Fibroblast of the conjunctiva (primary cell): ENCODE measurements at places on chromosomes 13 and 19.

DNA sequence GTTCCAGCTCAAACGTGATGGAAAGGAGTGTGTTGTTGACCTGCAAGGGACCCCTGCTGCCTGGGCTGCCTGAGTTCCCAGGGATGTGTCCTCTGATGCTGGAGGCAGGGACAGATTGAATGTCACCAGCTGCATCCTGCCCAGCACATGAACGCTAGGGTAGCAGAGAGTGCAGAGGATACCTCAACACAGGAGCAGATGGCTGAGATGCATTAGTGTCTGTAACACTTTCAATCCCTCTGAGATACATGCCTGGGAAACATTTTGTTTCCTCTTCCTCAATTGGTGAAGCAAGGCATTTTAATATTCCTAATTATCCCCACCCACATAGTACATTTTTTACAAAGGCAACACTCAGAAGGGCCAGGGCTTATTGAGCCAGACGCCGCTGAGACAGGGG, 106.4 kb upstream of the UBL3 start:
- no peak for DNase-seq

DNA sequence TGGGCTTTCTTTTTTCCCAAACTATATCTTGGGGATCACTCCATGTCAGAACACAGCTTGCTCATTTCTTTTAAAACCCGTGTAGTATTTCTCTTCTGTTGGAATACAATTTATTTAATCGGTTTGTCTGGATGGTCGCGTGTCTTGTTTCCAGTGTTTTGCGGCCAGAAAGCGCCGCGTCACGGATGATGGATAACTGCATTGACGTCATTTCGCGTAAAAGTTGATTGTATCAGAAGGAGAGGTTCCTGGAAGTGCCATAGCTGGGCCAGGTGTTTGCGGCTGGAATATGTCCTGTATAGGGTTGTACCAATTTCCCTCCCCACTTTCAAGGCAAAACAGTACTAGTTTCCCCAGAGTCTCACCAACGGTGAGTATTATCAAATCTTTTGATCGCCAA, 9.7 kb downstream of the ACTL9 start:
- no peak for DNase-seq

- DNase-seq = no peak
Measured at GRCh38 chr19:14577264-14577663, 5.4 kb upstream of the NDUFB7 start.

DNA sequence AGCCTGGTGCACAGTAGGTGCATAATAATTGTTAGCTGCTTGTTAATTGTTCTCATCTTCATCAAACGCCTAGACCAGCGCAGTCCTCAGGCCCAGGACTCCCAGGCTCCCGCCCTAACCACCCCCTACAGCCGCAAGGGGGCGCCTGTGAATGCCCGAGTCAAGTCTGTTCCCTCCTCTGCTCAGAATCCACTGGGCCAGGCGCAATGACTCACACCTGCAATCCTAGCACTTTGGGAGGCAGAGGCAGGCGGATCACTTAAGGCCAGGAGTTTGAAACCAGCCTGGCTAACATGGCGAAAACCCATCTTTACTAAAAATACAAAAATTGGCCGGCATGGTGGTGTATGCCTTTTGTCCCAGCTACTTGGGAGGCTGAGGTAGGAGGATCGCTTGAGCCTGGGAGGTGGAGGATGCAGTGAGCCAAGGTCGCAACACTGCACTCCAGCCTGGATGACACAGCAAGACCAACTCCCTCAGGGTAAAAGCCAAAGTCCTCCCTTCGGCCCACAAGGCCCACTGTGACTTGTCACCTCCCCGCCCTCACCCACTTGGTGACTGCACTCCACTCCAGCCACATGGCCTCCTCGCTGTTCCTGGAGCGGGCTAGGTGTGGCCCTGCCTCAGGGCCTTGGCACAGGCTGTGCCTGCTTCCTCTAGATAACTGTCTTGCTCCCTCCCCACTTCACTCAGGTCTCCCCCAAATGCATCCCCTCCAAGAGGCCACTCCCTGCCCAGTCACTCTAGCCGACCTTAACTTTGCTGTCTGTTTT, 9.1 kb downstream of the ZNF653 start:
- DNase-seq = peak; percentile 75

GRCh38 chr13:51717786-51718398, 86.1 kb downstream of the DHRS12 start:
- DNase-seq = peak; percentile 31

DNA sequence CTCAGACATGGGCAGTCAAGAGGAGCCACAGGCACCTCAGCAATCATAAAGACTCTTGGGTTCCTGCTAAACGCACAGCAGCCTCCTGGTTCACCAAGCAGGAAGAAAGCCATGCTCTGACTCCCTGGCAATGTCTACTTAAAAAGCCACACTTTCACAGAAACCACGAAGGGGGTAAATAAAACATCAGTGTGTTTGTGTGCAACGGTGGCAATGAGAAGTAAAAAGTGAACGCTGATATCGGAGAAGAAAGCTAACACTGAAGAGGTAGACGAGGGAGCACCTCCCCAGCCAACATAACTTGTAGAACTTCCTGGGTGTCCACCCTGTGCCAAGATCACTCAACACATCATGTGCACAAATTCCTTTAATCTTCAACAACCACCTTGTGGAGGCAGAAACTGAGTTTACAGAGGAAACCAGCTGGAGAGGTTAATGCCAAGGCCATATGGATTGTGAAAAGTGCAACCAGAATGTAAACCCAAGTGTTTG, 30.2 kb downstream of the HSPH1 start:
- no peak for DNase-seq

GRCh38 chr19:41319500-41320184, 9.7 kb downstream of the CCDC97 start:
- no peak for DNase-seq

- DNase-seq = no peak
Measured at GRCh38 chr13:98722958-98723357, 29.5 kb downstream of the SLC15A1 start.

- no peak for DNase-seq
Measured at GRCh38 chr13:80265348-80265747, 75.6 kb downstream of the SPRY2 start.

- DNase-seq = no peak
Measured at GRCh38 chr19:38900743-38901190, 998 bp downstream of the NFKBIB start.

GRCh38 chr13:102935896-102936321, 90.1 kb downstream of the ERCC5 start:
- DNase-seq = no peak

DNA sequence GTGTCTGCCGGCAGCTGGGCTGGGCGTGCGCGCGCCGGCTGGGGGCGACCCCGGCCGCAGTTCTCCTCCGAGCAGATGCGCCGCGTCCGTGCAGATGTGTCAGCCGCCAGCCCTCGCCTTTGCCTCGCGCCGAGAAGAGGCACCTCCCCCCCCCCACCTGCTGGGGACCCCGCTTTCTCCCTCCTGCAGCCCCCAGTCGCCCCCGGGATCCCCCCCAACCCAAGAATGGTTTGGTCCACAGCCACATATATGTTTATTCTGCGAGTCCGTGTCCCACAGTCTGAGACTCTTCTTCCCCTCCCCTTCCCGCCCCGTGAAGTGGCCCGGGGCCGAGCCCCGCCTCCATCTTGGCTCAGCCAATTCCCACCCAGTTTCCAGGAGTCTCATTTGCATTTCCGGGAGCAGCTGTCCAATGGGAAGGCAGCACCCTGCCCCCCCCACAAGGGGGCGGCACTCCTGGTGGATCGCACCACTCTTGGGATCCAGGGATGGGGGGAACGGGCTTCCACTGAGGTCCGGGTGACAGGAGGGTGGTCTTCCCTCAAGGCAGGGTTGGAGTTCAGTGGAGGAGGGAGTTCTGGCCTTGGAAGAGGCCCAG, 8.6 kb downstream of the ISOC2 start:
- no peak for DNase-seq

DNA sequence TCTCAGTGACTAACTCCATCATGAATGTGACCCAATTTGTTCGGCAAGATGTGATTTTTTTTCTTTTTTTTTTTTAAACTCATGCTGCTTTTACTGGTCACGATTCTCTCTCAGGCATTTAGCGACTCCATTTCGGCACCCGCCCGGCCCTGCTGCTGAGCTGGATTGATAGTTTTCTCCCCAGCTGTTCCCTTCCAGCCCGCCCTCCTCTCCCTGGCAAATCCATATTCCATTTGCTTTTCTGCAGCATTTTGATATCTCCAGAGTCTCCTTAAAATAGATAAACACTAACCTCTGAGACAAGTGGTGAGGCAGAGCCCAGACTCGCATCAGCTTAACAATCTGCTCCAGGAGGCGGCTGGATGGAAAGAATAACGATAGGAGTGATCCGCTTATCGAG, 55.5 kb upstream of the KATNAL1 start:
- no peak for DNase-seq

- no peak for DNase-seq
Measured at GRCh38 chr13:37011002-37011401, 10.4 kb downstream of the EXOSC8 start.

DNA sequence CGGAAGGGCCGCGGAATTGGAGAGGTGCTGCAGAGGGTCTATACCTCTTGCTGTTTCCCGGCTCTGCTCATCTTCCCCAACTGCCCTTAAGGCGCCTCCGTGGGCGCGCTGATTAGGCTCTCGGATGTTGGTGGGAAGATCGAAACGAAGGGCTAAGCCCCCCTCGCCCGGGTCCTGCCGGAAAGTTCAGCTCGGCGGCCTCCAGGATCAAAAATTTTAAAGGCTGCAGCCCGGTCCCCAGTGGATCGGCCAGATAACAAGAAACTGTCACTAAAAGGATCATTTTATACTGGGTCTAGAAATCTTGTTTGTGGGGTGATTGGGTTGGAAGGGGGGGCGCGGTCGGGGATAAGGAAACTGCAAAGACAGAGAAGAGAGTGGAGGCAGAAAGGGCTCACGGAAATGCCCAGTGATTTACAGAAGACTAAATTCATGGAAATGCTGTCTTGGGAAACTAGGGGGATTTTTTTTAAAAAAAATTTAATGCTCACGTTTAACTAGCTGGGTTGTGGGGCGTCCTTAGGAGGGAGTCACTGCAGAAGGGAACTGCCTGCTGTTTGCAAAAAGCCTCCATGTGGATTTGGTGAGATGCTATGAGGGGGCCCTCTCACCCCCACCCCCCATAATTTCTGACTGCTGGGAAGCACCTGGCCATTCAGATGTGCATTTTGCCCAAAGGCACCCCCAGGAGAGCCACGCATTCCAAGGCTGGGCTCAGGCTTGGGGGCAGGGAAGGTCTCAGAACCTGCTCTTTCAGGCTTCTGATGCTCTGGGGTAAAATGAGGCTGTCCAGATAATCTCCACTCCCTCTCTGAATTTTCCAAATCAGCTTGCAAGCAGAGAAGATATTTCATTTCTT, 7.7 kb downstream of the CDX2 start:
- no peak for DNase-seq
